Fibroblast of the conjunctiva (primary cell): ENCODE measurements at places on chromosomes 2 and 18.

DNA sequence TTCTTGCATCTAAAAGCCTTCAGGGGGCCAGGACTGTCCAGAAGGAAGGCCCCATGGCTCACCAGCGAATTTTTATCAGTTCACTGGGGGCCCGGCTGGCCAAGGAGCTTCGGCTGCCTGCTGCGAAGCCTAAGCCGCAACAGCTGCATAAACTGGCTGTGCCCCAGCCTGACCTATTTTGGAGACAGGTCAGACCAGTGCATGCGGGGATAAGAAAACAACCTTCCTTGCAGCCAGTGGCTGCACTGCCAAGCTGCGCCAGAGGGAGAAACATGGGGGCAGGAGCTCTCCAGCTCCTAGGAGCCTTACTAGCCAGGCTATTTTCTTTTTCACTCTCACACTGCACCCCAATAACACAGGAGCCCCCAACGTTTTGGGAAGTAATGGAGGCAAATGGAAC, 15.2 kb downstream of the PAX3 start:
- no peak for DNase-seq

DNA sequence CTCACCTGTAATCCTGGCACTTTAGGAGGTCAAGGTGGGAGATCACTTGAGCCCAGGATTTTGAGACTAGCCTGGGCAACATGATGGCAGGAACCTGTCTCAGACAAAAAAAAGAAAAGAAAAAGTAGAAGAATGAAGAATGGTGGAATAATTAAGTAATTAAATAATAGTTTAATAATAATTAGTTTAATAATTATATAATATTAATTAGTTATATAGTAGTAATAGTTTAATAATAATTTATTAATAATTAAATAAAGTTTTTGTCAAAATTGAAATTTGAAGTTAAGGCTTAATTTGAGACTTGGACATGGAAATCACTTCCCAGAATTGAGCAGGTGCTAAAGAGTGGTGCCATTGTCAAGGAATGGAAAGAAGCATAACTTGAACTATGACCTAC, 52.2 kb upstream of the ABCA12 start:
- DNase-seq, result no peak

DNA sequence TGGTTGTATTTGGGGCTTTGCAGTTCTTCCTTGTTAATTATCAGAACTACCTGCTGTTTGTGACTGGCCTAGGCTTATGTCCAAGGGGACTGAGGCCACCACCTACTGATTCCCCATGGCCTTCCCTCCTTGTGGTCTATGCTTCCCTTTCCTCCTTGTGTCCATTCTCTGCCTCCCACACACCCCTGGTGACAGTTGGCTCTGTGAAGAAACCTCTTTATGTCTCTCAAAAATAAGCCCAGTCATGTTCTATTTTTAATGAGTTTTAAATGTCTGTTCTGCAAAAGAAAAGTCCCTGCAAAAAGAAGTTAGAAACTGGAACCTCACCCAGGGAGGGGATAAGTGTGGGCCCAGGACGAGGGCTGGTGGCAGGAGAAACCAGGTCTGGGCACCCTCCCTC, 105.0 kb downstream of the SMC6 start:
- DNase-seq, result no peak

DNA sequence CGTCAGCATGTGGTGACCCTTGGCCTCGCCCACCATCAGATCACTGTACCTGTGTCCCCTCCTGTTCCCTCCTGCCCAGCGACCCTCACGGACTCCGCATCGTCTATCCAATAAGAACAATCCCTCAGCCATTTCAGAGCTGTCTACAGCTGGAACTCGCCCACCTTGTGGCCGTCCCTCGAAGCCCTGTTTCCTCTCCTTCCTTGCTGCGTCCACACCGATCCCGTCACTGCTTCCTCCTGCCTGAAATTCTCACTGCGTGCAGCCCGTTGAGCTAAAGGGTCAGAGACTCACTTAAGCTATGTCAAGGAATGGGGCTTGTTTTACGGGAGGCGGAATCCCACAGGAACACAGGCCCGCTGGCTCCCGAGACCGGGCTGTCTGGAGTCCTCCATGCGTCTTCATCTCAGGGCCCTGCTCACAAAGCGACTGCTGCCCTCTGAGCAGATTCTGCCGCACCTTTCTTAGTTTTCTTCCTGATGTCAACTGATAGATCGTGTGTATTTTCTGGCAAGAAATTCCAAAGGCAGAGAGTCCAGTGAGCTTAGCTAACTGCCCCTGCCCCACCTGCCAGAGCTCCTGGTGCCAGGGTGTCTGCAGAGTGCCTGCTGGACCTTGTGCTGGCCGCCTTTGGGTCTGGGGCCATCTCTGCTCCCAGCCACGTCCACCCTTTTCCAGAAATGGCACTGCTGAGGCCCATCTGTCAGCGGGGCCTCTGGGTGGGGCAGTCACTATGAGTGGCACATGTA, 35.3 kb downstream of the KLHL29 start:
- DNase-seq, result no peak

DNA sequence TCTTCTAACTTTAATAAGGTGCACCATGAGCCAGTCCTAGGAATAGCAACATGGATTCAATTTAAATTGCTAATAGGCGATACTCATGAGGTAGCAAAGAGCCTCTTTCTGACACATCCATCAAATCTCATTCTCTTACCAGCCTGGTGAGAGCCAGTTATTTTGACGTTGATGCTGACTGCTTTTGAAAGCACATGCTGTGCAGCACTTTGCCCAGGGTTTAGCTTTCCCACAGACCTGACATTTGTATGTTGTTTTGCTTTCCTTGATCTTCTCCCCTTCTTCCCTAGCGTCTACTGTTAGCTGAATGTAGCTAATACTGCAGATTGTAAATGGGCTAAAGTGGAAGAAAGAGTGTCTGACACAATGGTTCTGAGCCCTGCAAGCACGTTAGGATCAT, 101.1 kb upstream of the CCDC85A start:
- DNase-seq, result no peak

GRCh38 chr2:210421916-210422315, 54.6 kb downstream of the LANCL1 start:
- DNase-seq, result no peak

GRCh38 chr2:127640082-127641072, 5.6 kb upstream of the GPR17 start:
- DNase-seq, result no peak

DNA sequence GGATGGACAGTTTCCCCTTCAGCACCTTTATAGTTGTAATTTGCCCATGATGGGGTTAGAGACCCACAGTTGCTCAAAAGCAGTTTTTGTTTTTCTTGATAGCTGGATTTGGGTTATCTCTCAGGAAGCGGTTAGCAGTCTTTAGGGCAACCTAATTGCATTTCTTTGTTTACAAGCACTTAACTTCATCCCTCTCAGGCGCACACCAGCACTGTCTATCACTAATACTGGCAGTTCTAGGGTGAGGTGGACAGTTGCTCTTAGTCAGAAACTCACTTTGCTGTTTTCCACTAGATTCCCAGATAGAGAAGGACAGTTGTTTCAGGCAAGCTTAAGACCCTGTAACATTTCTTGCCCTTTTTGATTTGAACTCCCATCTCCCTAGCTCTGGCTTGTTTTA, 146.0 kb downstream of the AGAP1 start:
- no peak for DNase-seq
